ENCODE measurements at places on chromosomes 11 and 22. TPM values are rescaled to one million over a fixed set of nuclear protein-coding genes. Genes with fewer than 3 reads are reported as not detected.

The GRM5 gene
- polyA plus RNA-seq, result 0.12 TPM

The SMTNL1 gene
- 0.14 TPM for polyA plus RNA-seq

The KREMEN1 gene
- polyA plus RNA-seq, result 2.6 TPM

The FOSL1 gene
- 17.1 TPM for polyA plus RNA-seq

The CHST1 gene
- polyA plus RNA-seq, result 2.1 TPM

- H3K4me3 ChIP-seq, result no peak overlapping the region
- no peaks in the 10 kb centered on the region for H3K27me3 ChIP-seq
- H3K36me3 ChIP-seq, result no peaks in the 10 kb centered on the region
- no peak for DNase-seq
- H3K4me1 ChIP-seq, result no peaks in the 10 kb centered on the region
- H3K27ac ChIP-seq, result no peak overlapping the region
Observed at GRCh38 chr22:44116331-44116730, 64.4 kb upstream of the PARVG start.

- H3K36me3 ChIP-seq, result no peaks in the 10 kb centered on the region
- H3K27ac ChIP-seq, result no peak overlapping the region
- no peaks in the 10 kb centered on the region for H3K27me3 ChIP-seq
- H3K4me1 ChIP-seq, result no peaks in the 10 kb centered on the region
- H3K4me3 ChIP-seq, result no peak overlapping the region
- peak; percentile 94 for DNase-seq
Observed at GRCh38 chr11:18650859-18651557, 16.9 kb upstream of the SPTY2D1 start.

DNA sequence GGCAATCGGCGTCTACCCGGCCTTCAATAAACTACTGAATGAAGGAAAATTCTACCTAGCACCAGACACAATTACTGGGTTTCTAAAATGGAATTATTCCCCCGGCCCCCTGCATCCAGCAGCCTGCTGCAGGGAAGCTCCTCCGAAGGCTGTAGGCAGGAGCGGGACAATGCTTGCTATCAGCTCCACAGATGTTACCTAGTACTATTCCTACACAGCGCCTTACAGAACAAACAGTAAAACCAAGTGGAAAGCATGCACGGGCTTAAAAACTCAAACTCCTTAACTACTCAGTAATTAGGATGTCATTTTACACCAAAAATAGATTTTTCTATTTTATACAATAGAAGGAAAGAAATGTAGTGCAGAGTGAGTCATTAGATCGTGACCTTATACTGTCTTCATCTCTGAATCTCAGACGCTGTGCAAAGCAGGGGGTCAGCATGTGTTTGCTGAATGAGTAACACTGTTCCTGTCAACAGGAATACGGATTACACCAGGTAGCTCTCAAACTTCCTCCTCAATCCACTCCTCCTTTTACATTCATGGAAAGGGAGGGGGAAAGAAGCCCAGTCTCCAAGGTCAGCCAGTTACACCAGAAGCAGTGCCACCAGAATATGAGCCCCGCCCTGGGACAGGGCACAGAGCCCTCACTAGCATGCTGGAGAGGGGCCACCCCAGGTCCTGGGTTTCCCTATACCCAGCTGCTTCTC is 74.9 kb downstream of the PACSIN2 start:
- H3K4me3 ChIP-seq, result no peak overlapping the region
- DNase-seq, result no peak
- H3K27me3 ChIP-seq, result no peaks in the 10 kb centered on the region
- peaks cover 29% of the 10 kb centered on the region for H3K4me1 ChIP-seq

DNA sequence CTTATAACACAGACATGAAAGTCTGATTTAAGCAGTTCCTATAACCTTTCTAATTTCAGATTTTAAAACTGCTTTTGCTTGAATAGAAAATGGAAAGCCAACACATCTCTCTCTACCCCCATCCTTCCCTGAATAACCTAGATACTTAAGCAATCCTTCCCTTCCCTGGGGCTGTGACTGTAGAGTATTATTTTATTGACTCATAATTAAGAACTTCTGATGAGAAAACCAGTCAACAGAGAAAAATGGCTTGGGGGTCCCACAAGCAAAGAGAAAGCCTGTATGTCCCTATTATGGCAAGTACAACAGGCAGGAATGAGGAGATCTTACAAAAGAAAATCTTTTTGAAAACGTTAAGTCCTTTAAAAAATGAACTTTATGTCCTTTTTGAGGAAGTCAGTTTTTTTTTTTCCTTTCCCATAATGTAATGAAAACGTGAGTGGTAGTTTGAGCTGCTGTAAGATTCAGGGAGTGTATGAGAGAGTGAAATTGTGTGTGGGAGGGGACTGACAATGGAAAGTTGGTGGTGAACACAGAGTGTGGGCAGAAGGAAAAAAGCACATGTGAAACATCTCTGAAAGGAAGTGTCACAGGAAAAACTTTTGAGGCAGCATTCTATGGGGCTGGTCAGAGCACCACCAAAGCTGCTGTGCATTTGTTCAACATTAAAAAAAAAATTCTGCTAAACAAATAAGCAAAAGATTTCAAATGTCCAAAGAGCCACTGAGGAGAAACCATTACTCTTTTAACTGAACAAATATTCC is 154.6 kb downstream of the MAML2 start:
- no peak overlapping the region for H3K4me3 ChIP-seq
- H3K27ac ChIP-seq, result peak overlapping the region; percentile 26
- DNase-seq, result no peak

- no peaks in the 10 kb centered on the region for H3K27me3 ChIP-seq
- no peak overlapping the region for H3K27ac ChIP-seq
- DNase-seq, result no peak
- H3K4me3 ChIP-seq, result no peak overlapping the region
Observed at GRCh38 chr11:21634491-21634890, 558.4 kb upstream of the ANO5 start.

- no peak overlapping the region for H3K4me3 ChIP-seq
- peaks cover 14% of the 10 kb centered on the region for H3K27me3 ChIP-seq
- H3K27ac ChIP-seq, result no peak overlapping the region
Observed at GRCh38 chr22:42363892-42364291, 68.3 kb downstream of the NFAM1 start.

DNA sequence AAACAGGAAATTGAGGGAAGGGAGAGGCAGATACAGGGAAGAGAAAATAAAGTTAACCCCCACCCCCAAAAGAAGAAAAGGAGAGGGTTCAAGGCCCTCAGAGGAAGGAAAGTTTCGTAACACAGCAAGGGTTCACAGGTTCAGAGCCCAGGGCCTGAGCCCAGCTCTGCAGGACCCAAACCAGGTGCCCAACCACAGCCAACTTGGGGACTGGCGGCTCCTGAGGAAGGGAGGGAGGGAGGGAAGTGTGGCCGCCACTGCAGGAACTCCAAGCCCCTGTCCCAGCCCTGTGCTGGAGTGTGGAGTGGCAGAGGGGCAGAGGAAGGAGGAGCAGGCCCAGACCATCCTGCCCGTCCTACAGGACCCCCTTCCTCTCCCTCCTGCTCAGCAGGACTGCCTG is 59.2 kb downstream of the ELFN2 start:
- no peaks in the 10 kb centered on the region for H3K36me3 ChIP-seq
- no peaks in the 10 kb centered on the region for H3K27me3 ChIP-seq
- no peaks in the 10 kb centered on the region for H3K4me1 ChIP-seq
- no peak overlapping the region for H3K27ac ChIP-seq
- H3K4me3 ChIP-seq, result no peak overlapping the region
- DNase-seq, result no peak

GRCh38 chr22:16914006-16914405 is 88.8 kb upstream of the XKR3 start:
- no peaks in the 10 kb centered on the region for H3K4me1 ChIP-seq
- H3K27ac ChIP-seq, result no peak overlapping the region
- H3K27me3 ChIP-seq, result no peaks in the 10 kb centered on the region
- peak; percentile 52 for DNase-seq
- no peaks in the 10 kb centered on the region for H3K36me3 ChIP-seq

GRCh38 chr11:93623179-93623578 is 38.3 kb upstream of the CEP295 start:
- no peaks in the 10 kb centered on the region for H3K36me3 ChIP-seq
- H3K4me3 ChIP-seq, result no peak overlapping the region
- peak; percentile 62 for DNase-seq

Measured in GM23338 (cell line).